ENCODE measurements at places on chromosomes 11 and 22.

DNA sequence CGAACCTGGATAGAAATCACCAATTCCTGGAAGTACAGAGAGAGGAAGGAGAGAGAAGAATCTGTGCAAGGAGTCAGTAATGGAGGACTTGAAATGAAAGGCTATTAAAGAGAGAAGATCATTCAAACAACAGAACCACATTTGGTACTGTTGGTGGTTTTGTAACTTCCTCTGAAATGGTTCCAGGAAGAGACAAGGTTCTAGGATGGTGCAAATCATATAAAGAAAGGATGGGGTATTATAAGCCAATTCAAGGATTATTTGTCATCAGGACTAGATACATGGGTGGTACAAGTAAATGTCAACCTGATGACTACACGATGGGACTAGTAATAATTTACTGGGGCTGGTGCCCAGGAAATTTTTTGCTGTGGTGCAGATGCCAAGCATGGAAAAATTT is 28.9 kb upstream of the TMA7B start:
- DNase-seq, result no peak

DNA sequence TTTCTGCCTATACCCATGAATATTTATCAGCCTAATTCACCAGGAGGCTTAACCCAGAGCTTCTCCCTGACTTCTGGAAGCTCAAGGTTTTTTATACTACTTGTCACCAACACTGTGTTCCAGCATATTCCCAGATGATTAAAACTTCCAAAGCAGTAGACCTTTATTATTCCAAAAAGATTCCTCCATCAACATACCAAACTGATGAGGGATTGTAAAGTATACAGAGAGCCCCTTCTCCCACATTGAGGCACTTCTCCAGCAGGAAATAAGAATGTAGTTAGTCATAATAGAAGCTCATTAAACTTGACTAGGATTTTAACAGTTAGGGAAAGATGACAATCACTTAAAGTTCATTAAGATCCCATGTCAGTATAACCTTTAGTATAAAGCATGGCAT is 51.4 kb upstream of the CEP126 start:
- no peak for DNase-seq

- DNase-seq, result no peak
Observed at GRCh38 chr11:86119077-86119476, 50.2 kb upstream of the PICALM start.

DNA sequence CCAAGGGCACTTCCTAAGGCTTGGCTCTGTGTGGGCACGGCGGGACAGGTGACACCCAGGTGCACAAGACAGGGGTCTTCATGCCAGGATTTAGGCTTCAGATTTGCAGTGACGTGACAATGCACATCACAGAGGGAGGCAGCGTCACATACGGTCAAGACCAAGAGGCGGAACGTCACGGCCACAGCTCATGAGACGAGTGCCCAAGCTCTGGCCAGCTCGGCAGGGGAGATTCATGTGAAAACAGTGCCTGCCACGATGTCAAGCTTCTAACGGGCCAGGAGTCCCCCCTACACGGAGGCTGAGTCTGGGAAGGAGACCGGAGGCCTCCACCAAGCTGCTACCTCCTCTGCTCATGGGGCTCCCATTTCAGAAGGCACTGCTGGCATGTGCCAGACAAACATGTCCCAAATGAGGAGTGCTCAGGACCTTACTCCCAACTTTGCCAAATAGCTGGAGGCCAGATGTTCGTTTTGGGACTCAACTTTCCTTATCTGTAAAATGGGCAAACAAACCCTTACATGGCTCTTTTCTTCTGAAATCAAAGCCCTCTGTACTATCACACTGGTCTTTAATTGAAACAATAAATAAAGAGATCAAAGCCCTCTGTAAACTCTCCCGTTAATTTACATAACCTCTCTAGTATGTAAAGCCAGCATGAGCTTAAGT is 16.6 kb downstream of the VPS37C start:
- no peak for DNase-seq

DNA sequence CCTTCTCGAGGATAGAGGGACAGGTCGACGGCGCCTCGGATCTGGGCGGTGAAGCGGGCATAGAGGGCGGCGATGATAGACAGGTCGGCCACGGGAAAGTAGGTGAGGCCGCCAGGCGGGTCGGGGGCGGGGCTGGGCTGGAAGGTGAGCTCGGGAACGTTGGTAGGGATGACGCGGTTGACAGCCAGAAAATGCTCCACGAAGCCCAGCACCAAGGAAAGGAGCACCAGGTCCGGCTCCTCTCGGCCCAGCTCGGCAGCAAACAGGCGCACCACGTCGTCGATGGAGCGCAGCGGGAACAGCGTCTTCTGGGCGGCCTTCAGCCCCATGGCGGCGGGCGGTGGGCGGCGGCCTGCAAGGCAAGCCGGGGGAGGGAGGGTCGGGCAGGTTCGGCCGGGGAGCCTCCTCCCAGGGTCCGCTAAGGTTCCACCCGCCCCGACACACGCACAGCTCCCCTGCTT is 540 bp downstream of the MEN1 start:
- DNase-seq, result no peak

- DNase-seq, result no peak
Observed at GRCh38 chr22:43154887-43155536, 3.7 kb downstream of the TSPO start.

- DNase-seq, result peak; percentile 48
Observed at GRCh38 chr11:128884703-128885338, 6.3 kb upstream of the KCNJ5 start.

DNA sequence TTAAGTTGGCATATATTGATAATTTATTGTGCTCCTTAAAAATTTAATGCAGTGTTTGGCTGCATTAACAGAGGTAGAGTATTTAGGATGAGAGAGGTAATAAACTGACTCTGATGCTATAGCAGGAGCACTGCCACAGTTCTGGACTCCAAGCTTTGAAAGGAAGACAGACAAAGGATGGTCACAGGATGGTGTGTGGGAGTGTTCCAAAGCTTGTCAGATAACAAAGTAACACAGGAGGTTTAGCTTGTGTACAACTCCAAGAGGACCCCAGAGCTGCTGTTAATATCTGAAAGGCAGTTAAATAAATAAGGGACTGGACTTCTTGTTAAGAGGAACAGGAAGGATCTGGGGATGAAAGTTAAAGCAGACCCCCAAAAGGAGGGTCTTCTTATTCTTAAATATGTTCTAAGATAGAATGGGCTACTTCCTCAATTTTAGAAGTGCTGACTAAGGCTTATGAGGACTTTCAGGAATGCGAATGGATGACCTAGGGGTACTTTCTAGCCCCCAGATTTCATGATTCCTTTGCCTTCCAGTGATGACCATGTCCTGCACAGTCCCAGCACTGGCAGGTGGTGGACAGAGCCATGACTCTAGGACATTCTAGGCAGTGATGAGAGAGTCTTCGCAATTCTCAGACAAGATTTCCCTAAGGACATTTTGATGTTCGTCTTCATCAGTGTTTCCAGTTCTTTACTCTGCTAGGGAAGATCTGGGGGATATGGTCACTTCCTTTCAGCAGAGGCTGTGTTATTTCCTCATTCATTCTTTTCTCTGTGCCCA is 149.1 kb upstream of the RASSF10 start:
- DNase-seq, result no peak

- DNase-seq, result no peak
Observed at GRCh38 chr11:128361451-128362020, 225.8 kb downstream of the ETS1 start.

- DNase-seq, result no peak
Observed at GRCh38 chr22:29343313-29343805, 27.9 kb upstream of the RASL10A start.

DNA sequence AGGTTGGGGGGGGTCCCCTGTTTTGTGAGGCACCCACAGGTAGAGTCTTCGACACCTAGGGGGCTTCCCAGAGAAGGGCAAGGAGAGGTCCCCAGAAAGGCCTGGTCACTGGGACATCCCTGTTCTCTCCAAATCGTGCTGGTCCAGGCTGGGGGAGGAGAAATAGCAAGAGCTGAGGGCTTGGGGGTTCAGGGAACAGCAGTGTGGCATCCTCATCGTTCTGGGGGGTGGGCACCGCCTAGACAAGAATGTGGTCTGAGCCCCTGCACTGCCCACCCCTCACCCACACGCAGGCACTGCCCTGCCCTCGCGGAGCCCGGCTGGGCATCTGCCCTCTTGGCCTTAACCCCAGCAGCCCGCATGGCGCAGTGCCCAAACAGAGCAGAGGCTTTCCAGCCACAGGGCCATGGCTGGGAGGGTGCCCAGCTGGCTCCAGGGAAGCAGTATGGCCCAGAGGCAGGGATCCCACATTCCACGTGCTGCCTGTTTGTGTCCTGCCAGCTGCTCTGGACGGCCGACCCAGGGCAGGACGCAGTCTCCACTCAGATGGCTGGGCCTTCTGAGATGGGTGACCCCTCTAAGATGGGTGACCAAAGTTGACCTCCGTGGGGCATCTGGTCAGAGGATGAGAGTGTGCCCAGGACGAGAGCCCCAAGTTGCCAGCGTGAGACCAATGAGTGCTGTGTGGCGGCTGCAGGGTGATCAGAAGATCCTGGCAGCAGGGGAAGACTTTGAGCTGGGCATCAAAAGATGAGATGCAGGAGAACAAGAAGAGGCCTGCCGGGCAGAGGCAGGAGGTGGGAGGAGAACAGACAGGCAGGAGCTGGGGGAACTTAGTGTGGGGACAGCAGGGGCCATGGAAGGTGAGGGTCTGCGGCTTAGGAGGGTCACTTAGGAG is 14.4 kb downstream of the SCARF2 start:
- DNase-seq, result no peak

DNA sequence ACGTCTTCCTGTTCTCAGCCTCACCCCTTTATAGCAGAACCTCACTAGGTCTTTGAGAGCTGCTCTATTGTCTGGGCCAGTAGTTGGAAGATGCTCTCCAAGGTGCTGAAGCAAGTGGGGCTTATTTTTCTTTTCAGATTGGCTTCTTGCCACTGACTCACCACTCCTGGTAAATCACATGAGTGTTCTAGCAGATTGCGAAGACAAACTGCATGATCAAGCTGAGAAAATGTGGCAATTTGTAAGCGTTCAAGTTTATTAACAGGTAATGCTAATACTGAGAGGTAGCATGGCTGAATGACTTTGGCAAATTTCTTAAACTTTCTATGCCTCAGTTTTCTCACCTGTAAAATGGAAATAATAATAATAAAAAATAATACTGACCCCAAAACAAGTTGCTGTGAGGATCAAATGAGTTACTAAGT is 59.2 kb downstream of the CACNG2 start:
- DNase-seq, result no peak

DNA sequence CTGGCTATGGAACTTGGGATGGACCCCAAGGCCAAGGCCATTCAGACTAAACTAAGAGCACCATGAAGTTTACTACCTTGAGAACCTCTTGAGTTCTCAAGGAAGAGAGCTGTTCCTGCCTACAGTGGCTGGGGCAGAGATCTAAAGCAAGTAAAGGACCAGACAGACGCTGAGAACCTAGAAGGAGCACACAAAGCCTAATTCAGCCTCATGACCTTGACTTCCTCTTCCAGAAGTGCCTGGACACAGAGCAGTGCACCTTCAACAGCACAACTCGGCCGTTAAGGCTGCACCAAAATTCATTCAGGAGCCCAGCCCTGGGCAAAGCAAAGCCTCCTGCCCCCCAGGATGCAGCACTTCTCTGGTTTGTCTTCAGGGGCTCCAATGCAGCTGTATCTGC is 82.9 kb upstream of the AKIP1 start:
- DNase-seq, result no peak

- no peak for DNase-seq
Observed at GRCh38 chr22:32823024-32823730, 21.7 kb downstream of the TIMP3 start.

GRCh38 chr22:30841273-30841672 is 127.3 kb downstream of the MORC2 start:
- DNase-seq, result no peak

DNA sequence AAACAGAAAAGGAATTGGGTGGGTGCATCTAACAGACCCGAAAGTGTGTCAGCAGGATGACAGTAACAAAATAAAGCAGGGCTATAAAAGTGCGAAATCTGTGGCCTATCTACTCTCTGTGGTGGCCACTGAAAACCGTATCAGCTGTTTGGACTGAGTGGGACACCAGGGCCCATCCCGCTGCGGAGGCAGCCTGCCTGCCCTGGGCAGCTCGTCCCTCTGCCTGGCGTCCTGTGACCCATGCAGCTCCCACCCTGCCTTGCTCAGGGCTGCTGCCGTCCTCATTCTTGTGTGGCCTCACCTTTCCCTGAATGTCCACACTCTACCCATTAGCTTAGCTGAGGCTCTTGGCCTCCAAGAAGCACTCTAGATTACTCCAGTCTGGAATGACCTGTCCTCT is 30.4 kb downstream of the CARS1 start:
- no peak for DNase-seq

GRCh38 chr11:48109046-48109666 is 107.5 kb upstream of the OR4B1 start:
- no peak for DNase-seq

- no peak for DNase-seq
Observed at GRCh38 chr11:75938543-75938942, 123.5 kb downstream of the UVRAG start.

DNA sequence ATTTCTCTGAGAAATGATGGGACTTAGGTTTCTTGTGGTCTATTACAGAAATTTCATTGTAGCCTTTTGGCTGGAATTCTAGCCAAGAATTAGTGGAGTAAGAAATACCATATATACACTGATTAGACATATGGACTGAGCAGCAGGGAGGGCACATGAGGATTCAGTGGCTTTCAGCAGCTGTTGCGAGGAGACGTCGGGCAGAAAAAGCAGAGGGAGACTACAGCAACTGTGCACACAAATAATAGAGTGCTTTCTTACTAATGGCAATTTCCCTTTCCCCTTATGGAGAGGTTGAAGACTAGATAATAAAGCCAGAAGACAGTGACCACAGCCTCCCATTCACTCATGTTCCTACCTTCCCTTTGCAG is 35.4 kb upstream of the CCDC34 start:
- DNase-seq, result no peak

GRCh38 chr11:79100093-79100910 is 340.5 kb downstream of the TENM4 start:
- no peak for DNase-seq

GRCh38 chr22:29604076-29604360 is 585 bp downstream of the NF2 start:
- DNase-seq, result no peak

GRCh38 chr11:12518606-12519385 is 141.4 kb downstream of the PARVA start:
- no peak for DNase-seq

DNA sequence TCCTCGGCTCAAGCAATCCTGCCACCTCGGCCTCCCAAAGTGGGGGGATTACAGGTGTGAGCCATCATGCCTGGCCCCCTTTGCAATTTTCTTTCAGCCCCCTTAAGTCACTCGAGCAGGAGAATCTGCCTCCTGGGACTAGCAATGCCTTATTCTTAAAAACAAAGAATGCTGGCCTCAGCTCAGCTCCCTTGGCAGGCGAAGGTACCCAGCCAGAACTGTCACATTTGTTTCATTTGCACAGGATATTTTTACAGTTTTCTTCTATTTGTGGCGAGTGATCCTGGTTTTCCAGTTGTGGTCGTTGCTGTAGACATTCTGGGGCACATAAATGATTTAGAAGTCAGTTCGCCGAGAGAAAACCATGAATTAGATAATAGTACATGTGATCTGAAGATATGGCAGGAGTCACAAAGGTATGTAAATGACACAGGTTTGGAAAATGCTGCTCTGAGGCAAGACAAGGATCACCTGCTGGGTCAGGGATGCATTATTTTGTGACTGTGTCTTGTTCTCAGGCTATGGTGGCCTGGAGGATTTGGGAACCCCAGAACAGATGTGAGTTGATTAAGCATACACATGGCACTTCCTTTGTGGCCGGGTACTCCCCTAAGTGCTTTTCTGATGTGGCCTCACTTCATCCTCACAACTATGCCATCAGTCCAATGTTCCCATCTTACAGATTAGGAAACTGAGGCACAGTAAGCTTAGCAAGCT is 51.2 kb upstream of the SLC22A12 start:
- DNase-seq, result peak; percentile 25

Data from GF-D8 (cell line).